Left ventricle myocardium superior (tissue), 1 donor: ENCODE measurements at places on chromosomes 16 and 17. TPM values are rescaled to one million over a fixed set of nuclear protein-coding genes. Genes with fewer than 3 reads are reported as not detected.

DNA sequence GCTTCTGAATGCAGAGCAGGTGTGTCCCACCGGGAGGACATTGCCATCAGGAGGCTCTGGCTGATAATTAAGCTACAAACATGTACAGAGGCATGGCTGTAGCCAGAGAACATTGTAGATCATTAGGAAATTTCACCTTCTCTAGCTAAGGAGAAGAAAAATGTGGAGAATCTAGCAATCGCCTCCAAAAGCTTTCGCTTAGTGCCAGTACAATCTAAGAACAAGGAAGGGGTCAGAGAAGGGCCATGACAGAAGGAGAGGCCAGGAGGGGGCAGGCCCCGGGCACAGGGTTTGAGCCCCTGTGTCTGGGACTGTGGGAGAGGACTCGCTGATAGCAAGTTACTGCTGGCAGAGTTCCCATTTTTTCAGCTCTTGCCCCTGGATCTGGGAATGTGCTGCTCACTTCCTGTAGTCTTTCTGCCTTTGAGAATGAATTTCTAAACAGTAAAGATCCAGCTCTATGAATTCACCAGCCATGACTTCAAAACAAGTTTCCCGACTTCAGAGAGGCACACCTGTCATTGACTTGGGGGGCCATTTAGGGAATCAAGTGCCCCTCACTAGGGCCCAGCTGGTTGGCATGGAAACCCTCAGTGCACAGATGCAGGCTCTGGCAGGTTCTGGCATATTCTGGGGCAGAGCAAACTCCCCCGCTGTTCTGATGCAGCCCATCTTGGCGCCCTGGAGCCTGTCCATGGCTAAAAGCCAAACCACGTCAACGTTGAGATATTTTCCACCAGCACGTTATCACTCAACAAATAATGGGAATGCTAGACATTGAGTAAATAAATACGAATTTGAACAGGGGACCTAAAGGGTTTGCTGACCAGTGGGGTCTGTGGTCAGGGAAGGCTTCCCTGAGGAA, 59.5 kb upstream of the CACNG4 start:
- peak; percentile 38 for DNase-seq

DNA sequence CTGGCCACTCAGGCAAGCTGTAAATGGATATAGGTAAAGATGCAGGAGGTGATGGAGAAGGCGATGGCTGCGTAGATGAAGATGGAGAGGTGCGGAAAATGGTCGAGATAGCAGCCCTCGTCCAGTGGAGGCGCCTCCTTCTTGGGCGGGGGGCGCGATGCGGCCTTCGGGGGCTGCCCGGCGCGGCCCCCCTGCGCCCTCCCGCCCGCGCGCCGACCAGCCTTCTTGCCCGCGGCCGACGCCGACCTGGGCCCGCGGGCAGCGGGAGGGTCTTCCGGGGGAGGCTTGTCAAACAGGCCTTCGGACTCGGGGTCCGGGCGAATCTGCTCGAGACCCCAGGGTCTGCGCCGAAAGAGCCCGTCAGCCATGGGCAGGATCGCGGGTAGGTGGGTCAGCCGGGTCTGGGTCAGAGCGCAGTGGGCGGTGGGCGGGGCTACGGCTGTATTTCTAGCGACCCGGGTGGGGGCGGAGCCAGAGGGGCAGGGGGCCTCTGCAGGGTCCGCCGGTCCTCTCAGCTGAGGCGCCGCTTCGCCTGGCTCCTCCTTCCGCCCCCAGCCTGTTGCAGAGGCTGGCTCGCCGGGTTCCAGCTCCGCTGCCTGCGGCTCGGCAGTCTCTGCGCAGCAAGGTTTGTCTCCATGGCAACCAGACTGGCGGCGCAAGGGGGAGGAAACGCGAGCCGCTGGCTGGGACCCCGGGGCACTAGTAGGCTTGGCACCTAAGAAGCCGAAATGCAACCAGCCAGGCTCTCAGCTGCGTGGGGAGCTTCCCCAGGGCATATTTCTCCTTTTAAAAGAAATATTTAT, 14.4 kb downstream of the MIS12 start:
- peak; percentile 78 for DNase-seq

DNA sequence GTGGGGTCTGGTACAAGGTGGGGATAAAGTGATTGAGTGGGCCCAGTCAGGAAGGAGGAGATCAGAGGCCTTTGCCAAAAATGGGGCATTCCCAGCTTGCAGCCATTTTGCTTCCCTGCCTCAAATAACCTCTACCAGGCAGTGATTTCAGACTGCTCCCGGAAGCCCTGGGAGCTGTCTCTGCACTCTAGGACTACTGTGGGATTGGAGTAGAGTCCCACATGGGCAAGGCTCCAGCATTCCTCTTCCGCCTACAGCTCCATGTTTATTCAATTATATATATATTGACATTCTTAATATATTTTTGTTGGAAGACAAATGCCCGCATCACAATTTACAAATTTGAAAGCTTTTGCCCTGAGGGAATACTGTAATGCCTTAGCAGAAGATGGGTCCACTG, 13.5 kb downstream of the SUPT6H start:
- no peak for DNase-seq

DNA sequence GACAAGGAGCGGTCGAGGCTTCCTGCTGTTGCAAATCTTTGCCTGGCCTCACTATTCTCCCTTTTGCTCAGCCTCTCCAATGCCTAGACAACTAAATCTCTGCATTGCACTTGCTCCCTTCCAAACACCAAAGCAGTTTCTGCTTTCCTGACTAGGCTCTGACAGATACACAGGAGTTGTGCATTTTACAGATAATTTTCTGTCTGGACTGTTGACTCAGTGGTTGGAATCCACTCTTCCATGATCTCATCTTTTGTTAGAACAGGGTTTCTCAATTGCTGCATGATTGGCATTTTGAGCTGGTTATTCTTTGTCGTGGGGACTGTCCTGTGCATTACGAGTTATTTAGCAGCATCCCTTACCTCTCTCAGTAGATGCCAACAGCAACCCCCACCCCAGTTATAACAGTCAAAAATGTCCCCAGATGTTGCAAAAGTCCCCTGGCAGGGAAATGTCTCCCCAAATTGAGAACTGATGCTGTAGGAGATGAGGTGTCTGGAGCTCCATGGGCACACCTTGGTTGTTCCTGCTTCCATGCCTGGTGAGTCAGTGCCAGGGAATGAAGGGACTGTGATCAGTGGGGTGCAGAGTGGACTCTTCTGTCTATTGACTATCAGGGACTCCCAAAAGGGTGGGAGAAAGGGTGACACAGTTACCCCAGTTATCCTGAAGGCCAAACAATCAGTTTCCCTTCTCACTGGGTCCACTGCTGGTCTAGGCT, 557.4 kb upstream of the PSMD7 start:
- no peak for DNase-seq

DNA sequence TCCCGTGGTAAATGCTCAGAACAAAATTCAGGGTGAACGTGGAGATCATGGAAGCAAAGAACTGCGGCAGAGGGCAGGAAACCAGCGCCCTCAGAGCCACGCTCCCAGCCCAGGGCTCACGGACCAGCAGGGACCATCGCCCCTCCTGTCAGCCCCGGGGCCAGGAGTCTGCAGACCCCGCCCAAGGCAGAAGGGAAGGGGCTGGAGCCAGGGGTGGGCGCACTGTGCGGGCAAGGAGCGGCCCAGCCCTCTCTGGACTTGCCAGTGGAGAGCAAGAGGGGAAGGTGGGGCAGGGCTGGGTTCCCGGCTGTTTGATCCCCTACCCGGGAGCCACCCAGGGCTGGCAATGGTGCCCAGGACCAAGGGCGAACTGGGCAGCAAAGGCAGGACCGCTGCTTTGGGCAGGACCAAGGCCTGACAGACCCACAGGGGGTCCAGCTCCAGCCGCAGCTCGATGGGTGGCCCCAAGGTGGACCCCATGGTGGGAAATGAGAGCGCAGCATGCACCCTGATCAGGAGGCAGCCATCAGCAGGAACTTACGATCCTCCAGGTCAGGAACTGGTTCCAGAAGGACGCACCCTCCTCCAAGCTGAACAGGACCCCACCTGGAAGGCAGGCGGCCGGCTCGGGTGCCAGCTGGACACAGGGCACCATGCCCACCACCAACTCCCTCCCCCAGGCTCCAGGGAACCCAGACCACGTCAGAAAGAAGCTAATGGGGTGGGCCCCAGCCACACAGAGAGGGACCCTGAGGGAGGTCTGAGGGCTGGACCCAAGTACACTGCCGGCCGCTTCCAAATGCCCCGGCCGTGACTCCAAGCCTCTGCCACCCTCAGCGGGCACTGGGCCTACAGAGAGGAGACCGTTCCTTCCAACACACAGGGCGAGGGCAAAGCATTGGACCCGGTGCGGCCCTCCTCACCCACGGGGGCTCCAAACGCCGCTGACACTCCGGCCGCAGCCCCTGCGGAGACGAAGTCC, 11.1 kb upstream of the CCDC154 start:
- DNase-seq = no peak

Gene TMC8
- 1.5 TPM for total RNA-seq

- no peak for DNase-seq
Measured at GRCh38 chr17:40565769-40566409, 617 bp upstream of the CCR7 start.
